ENCODE measurements at places on chromosomes 4 and X. TPM values are rescaled to one million over a fixed set of nuclear protein-coding genes. Genes with fewer than 3 reads are reported as not detected.

SPATA18 gene
- total RNA-seq = not detected

RHOH gene
- total RNA-seq = 645 TPM

CHRDL1 gene
- not detected for total RNA-seq

SPANXA1 gene
- not detected for total RNA-seq

HSFX4 gene
- not detected for total RNA-seq

TMEM156 gene
- 14.2 TPM for total RNA-seq

RTL9 gene
- total RNA-seq = not detected

DMRTC1B gene
- total RNA-seq = 1.3 TPM

MAMLD1 gene
- 1.7 TPM for total RNA-seq

SRPK3 gene
- not detected for total RNA-seq

HOPX gene
- total RNA-seq = 1.9 TPM

- DNase-seq = no peak
Observed at GRCh38 chrX:43269201-43269600, 386.9 kb upstream of the MAOA start.

GRCh38 chr4:147219145-147219544 is 261.8 kb upstream of the EDNRA start:
- no peak for DNase-seq

DNA sequence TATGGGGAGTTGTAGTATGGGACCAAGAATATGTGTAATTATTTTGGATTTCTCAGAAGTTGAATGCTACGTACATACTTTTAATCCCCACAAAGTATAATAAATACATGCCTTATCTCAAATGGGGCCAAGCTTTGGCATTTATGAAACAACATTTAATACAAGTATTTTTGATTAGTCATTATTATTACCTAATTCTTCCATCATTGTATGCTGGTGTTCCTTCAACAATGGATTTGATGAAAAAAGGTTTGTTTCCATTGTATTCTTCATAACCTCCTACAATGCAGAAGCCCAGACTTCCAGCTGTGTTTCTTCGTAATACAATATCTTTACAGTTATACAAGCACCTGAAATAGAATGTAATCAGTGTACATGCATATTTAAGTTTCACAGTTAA is 83.8 kb downstream of the FIP1L1 start:
- DNase-seq = no peak

DNA sequence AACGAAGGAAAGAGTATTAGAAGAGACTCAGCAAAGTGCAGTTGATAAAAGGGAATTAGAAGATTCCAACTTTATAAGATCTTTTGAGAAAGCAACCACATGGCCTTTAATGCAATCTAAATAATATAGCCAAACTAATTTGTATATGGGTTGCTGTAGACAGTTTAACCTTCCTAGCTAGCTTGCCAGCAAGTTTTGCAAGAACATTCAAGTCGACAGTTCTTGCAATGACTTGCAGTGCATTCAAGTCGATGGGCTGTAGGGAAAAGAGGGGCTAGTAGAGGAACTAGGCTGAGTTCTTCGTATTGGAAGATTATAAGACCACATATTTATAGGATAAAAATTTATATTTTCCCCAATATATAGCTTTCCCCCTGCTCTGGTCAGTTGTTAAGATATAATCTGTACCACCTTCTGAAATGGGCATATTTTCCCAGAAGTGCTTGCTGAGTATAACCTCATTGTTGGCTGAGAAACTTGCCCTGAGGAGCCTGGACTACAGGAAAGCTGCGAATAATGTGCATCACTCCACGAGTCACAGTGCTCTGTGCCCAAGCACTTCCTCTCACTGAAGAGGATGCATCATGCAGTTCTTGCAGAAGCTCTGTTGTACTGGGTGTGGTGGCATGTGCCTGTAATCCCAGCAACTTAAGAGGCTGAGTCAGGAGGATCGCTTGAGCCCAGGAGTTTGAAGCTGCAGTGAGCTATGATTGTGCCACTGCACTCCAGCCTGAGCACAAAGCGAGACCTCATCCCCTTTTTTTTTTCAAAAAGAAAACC is 56.7 kb downstream of the DOCK11 start:
- peak; percentile 38 for DNase-seq

GRCh38 chr4:34046580-34046979 is 2197.7 kb downstream of the ARAP2 start:
- no peak for DNase-seq

DNA sequence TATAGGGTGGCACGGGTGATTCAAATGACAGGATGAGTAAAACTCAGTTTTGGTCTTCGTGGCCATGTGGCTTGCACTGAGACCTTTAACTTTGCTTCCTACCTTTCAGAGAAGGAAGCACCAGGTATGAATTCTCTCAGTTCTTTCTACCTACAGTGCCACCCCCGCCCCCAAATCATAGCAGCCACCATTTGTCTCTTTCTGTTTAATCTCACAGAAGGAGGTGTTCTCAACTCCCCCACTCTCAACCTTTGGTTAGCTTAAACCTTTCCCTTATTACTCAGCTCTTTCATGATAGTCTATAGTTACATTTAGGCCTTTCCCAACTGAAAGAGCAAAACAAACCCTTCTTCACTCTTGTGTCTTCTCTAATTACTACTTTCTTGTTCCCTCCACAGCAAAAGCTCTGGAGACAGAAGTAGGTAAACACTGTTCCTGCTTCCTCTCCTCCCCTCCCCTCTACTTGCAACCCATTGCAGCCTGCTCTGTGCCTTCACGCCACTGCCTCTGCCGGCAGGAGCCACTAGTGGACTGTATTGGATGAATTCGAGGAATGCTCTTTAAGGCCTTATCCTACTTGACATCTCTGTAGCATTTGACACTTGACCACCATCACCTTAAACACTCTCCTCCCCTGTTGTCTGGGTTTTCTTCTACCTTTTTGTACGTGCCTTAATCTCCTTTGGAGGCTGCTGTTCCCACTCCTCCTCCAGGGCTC is 123.7 kb downstream of the AFF1 start:
- DNase-seq = no peak

GRCh38 chr4:8340781-8341241 is 71.3 kb downstream of the HTRA3 start:
- DNase-seq = no peak

DNA sequence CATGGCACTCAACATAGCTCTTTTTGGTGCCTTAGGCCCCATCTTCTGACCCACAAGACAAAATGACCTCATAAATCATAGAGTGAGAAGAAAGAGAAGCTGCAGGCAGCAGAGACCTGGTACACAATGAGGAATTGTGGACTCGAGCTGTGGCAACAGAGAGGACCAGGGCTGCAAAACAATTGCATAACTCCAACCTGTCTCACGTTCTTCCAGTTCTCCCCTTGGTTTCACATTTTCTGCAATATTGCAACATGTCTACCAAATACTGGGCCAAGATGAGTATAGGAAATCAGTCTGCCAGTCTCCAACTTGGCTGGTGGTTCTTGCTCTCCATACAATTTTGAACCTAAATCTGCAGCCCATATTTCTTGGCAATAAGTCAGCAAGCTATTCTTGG is 105.3 kb downstream of the KDR start:
- no peak for DNase-seq

DNA sequence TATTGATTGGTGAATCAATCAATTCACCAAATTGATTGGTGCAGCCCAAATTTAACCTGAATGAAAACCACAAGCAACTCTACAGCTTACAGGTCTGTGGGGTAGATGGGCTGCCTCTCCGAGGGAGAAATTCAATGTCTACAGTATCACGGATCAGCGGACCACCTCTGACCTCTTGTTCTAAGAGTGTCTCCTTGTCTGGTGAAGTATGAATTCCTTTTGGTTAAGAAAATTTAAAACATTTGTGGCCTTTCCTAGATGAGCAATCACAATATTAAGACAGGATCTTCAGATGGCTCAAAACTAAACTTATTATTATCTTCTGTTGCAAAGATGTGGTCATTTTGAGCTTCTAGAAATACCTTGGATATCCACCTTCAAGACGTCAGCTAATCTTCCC is 153.3 kb downstream of the IL15 start:
- DNase-seq = no peak

DNA sequence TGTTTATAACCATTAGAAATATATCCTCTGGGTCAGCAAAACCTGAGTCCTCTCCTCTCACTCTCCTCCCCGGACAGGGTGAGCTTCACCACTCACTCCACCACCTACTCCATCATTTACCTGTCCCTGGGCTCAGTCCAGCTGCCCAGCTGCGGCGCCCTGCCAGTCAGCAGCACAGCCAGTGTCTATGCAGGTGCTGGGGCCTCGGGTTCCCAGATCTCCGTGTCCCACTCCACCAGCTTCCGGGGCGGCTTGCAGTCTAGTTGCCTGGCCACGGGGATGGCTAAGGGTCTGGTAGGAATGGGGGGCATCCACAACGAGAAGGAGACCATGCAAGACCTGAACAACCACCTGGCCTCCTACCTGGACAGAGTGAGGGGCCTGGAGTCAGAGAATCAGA is 662.2 kb upstream of the ACTRT1 start:
- no peak for DNase-seq

GRCh38 chr4:69999420-69999819 is 3.7 kb downstream of the STATH start:
- no peak for DNase-seq

DNA sequence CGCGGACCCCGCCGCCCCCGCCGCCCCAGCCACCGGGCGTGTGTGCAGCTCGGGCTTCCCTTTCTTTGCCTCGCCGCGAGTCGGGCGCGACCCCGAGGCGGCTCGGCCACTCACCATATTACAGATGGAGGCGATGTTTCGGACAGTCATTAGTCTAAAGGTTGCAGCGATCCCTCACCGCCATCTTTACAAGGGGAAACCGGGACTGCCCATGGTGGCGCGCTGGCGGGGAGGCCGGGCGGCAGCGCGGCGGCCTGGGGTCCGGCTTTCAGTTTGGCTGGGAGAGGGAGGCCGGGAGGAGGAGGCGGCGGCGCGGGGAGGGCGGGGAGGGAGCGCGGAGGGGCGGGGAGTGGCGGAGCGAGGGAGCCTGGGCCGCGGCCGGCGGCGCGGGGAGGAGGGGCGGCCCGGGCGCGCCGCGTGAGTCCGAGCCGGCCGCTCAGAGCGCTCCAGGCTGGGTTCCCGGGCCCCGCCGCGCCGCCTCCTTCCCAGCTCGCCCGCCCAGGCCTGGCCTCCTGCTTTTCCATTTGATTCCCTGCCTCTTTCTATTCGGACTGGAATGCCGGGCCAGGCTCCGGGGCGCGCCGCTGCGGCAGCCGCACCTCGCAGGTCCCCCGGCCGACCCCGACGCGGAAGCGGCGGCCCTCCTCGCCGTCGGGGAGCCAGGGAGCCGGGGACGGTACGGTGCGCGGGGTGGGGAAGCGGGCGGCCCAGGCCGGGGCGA is at the start of gene USP46:
TSS of gene USP46 (minus strand) at position 301 of the 721 bp plus-strand sequence. CDS start at position 150, 151 bp downstream.
- DNase-seq = peak; percentile 31

- DNase-seq = no peak
Observed at GRCh38 chr4:64882311-64883086, 473.2 kb upstream of the TECRL start.

GRCh38 chr4:184801781-184802696 is 23.7 kb downstream of the ACSL1 start:
- no peak for DNase-seq

DNA sequence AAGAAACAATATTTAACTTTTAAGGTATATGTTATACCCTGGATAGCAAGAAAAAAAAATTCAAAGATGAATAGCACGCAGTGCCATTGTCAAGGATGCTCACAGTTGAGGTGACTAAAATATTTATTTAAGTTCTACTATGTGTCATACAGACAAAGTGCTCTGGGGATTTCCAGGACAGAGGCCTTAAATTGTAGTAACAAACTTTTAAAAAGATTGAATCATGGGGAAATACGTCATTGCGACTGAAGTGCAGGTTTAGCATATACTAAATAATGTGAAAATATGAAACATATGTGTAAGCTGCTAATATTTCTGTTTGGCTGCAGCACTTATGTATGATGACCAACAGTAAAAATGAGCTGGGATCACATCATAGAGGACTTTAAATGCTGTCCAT is 748.0 kb upstream of the PCDH7 start:
- no peak for DNase-seq

DNA sequence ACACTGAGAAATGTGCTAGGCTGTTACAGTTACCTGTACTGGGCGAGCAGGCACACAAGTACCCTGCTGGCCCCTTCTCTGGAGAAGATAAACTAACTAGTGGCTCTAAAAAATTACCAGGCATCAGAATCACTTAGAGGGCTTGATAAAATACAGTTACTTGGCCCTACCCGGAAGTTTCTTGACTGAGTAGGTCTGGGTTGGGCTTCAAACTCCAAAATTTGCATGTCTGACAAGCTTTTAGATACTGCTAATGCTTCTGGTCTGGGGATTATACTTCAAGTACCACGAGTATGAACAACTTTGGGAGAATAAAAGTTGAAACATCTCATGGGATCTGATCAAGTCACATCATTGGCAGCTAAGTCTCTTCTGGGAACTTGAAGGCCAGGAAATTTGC is 30.8 kb downstream of the CEP135 start:
- DNase-seq = no peak

DNA sequence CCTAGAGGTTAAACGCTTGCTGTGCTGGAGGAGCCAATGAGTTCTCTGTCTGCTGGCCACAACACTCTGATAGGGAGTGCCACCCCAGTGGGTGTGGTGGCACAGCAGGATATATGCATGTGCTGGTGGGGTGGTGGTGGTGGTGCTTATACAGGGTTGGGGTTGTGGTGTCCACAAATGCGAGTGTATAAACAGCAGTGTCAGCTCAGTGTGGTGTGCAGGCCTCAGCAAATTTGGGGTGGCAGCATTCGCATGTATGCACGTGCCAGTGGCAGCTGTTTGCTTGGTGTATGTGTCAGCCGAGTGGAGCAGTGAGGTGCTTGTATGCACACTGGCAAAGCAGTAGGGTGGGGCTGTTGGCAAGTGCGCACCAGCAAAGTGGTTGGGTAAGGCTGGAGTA is 157.4 kb downstream of the FAM47A start:
- DNase-seq = no peak

- no peak for DNase-seq
Observed at GRCh38 chr4:89347363-89348025, 39.9 kb upstream of the GPRIN3 start.

GRCh38 chr4:38820329-38821061 is 15.9 kb upstream of the TLR1 start:
- no peak for DNase-seq

DNA sequence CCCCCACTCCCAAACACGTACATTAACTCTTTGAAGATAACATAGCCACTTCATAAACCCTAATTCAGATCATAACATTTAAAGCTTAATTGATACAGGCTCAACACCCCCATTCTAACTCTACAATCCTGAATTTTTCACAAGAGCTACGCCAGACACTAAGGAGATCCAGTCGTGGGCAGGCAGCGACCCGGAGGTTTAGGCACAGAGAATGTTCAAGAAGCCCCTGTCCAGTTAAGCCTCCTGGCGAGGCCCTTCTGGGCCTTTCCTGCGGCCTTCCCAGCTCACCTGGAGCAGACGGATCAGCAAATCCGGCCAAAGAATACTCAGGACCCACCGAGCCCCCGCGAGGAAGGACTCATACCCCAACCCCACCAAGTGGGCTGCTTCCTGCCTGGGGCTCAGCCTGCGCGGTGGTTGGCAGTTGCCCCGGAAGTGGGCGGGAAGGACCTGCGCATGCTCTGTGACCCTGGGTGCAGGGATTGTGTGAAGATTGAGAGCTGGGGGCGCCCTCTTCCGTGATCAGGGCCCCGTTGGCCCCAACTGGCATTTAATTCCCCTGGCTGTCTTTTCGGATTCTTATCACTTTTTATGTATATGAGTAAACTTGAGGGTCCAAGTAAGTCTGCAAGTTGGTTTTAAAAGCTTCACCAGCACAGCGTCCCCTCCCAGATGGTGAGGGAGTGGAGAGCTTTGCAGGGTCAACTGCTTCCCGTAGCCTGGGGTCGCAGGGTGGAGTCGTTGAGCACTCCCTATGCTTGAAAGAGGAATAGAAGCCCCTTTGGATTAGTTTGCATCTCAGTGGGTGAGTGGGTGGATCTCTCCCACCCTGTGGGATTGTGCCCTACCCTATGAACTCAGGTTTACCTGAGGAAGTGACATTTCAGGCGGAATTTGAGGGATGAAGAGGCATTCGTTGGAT is at the start of gene TRIM61:
TSS of gene TRIM61 (minus strand) at position 415 of the 922 bp plus-strand sequence. CDS start 7,655 bp downstream, outside the sequence.
- DNase-seq = peak; percentile 38

Measured in CD4-positive, CD25-positive, alpha-beta regulatory T cell (primary cell).